ENCODE measurements at places on chromosomes 6 and 20.

DNA sequence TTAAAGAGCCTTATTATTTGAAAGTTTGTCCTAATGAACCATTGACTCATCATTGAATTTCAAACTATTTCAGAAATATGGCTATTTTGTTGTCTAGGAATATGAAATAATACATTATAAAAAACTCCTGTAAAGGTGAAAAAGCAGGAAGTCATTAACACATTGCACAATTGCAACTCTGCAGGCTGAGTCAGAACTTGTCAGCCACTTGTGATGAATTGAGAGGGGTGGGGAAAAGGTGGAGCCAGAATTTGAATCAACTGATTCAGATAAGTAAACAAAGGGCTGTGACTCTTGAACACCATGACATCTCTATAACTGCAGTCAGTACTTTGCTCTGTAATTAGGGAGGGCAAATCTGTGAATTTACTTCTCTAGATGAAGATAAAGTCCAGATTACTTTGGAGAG, 6.0 kb downstream of the C6orf141 start:
- DNase-seq, result no peak

- DNase-seq, result no peak
Observed at GRCh38 chr6:29720863-29721262, 2.4 kb upstream of the HLA-F start.

DNA sequence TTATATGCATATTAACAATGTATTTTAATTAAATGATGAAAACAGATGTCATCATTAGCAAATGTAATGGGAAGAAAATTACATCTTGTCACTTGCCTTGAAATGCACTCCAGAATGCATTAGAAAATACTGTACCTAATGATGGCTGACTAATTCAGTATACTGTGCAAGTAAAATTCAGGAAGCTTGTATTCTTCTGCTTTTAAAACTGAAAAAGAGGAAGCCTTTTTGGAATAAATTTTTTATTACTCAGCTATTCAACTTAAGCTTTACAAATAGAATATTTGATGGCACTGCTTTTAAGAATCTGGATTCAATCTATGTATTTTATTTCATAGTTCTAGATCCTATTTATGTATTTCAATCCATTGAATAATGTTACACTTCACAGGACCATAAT, 195.5 kb downstream of the RIMS1 start:
- no peak for DNase-seq

DNA sequence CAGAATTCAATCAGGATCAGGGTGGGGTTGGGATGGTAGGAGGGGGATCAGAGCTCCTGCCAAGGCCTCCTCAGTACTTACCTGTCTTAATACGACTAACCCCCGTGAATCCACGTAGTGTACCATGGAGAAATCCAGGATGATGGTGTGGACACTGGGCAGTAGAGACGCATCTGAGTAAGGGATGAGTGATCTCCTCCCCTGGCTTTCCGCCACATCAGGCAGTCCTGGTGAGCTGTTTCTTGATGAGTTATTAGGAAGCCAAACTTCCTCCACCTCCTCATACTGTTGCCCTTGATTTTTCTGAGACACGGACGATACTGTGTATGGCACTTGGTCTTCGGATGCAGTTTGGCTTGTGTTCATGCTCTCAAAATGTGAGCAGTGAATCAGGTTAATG, 34.2 kb upstream of the SRPK1 start:
- DNase-seq, result no peak

GRCh38 chr6:46271728-46272127, 100.9 kb upstream of the ENPP5 start:
- no peak for DNase-seq

DNA sequence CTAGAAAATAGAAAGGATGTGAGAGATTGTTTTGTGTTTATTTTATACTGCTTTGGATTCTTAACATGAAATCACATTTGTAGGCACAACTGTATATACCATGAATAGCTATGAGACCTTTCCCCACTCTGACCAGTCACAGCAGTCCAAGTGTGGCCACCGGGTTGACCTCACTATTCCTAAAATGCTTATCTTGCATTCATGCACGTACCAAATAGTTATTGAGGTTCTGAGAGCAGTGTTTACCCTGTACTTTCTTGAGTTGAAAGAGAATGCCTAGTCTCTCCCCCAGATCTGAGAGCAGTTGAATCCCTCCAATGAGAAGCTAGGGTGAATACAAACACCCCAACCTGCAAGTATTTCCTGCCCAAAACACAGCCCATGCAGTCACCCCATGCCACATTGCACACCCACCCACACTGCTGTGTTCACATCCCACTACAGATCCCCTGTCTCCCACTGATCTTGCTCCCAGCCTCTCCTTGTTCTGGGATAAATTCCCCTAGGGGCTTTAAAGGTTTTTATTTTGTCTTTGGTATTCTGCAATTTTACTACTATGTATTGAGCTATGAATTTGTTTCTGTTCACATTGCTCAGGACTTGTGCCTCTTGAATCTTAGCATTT, 51.6 kb downstream of the GOPC start:
- no peak for DNase-seq
